Mesangial cell (primary cell): ENCODE measurements at places on chromosomes 13 and 19. TPM values are rescaled to one million over a fixed set of nuclear protein-coding genes. Genes with fewer than 3 reads are reported as not detected.

C1QTNF9 gene
- total RNA-seq = not detected in 2 replicates

COX6B2 gene
- total RNA-seq = 1.0 TPM in 1 of 2 replicates, not detected in the other

CYP4F22 gene
- total RNA-seq = not detected in 2 replicates

GDF15 gene
- 20.4 and 246 TPM in 2 replicates for total RNA-seq

OR10H1 gene
- not detected in 2 replicates for total RNA-seq

FDX2 gene
- 21.8 and 37.1 TPM in 2 replicates for total RNA-seq

ZNF554 gene
- 0.98 and 2.9 TPM in 2 replicates for total RNA-seq

KIR2DL4 gene
- not detected in 2 replicates for total RNA-seq

HNRNPA1L2 gene
- total RNA-seq = 1.1 and 2.7 TPM in 2 replicates

MBOAT7 gene
- total RNA-seq = 140 and 150 TPM in 2 replicates

DNAAF3 gene
- total RNA-seq = 0.65 and 6.7 TPM in 2 replicates

BTBD2 gene
- 75.8 and 189 TPM in 2 replicates for total RNA-seq

CLDND2 gene
- total RNA-seq = not detected in 2 replicates

PRTN3 gene
- not detected in 2 replicates for total RNA-seq

TRIM28 gene
- total RNA-seq = 672 and 766 TPM in 2 replicates

SBK3 gene
- total RNA-seq = 0.13 and 0.16 TPM in 2 replicates

ZNF324B gene
- 3.9 and 7.1 TPM in 2 replicates for total RNA-seq

VSIG10L gene
- total RNA-seq = 0.33 and 0.76 TPM in 2 replicates

BEST2 gene
- total RNA-seq = 0.38 TPM in 1 of 2 replicates, not detected in the other

IFNL3 gene
- total RNA-seq = not detected in 2 replicates

NEK5 gene
- total RNA-seq = under 0.01 and 0.13 TPM in 2 replicates

LYL1 gene
- total RNA-seq = 2.9 and 6.4 TPM in 2 replicates

FBXO27 gene
- total RNA-seq = 3.4 and 7.3 TPM in 2 replicates

ATP7B gene
- total RNA-seq = 10.8 and 12.1 TPM in 2 replicates

THSD8 gene
- total RNA-seq = 0.76 TPM in 1 of 2 replicates, not detected in the other

OVOL3 gene
- not detected in 2 replicates for total RNA-seq

ITGBL1 gene
- 1.5 and 2.6 TPM in 2 replicates for total RNA-seq

IL27RA gene
- 6.7 and 7.6 TPM in 2 replicates for total RNA-seq

MBD3L3 gene
- total RNA-seq = not detected in 2 replicates

SPPL2B gene
- total RNA-seq = 30.1 and 64.8 TPM in 2 replicates

ATP4A gene
- total RNA-seq = not detected in 2 replicates

PEAK3 gene
- not detected in 2 replicates for total RNA-seq

ZNF724 gene
- 1.8 and 12.1 TPM in 2 replicates for total RNA-seq

SIGLEC8 gene
- total RNA-seq = not detected in 2 replicates

RLN3 gene
- not detected in 2 replicates for total RNA-seq

POSTN gene
- total RNA-seq = 61.6 and 94.2 TPM in 2 replicates

FCGBP gene
- total RNA-seq = 2.0 TPM in 1 of 2 replicates, not detected in the other

SSC5D gene
- total RNA-seq = 0.81 and 34.0 TPM in 2 replicates

NDUFA11 gene
- total RNA-seq = 500 and 534 TPM in 2 replicates

ZSCAN4 gene
- not detected in 2 replicates for total RNA-seq

KLHL1 gene
- total RNA-seq = not detected in 2 replicates

NLRP5 gene
- not detected in 2 replicates for total RNA-seq

COL5A3 gene
- 0.25 and 0.98 TPM in 2 replicates for total RNA-seq

SLC17A7 gene
- under 0.01 TPM in 2 replicates for total RNA-seq

AZU1 gene
- not detected in 2 replicates for total RNA-seq

SIGLEC7 gene
- not detected in 2 replicates for total RNA-seq
